Endodermal cell (in vitro differentiated cells): ENCODE measurements at places on chromosomes 5 and 9.

DNA sequence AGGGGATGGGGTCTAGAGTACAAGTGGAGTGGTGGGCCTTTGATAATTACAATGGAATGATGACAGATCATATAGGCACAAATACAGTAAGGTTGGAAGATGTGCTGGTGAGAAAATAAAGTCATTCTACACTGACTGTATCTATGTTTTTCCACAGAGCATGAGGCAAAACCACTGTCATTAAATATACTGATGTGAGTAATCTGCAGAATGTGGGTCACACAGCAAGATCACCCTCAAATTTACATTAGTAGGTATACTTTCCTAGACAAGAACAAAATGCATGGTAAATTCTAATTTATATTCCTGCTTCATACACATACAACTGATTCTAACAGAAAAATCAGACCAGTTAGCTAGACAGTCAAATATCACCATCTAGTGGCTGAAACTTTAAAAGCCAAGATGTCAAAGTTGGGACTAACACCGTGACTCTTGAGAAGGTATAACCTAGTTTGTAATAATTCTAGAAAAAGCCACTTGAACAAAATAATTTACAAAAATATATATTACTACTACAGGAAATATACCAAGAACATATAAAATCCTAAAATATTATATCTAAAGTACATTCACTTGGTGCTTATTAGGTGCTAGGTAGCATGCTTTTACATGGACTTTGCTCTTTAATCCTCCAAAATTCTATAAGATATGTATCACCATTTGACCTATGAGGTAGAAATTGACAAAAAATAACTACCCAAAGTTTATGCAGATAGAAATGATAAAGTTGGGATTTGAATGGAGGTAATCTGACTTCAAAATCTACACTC lies 19.5 kb downstream of the TTC33 start:
- DNase-seq, result no peak

DNA sequence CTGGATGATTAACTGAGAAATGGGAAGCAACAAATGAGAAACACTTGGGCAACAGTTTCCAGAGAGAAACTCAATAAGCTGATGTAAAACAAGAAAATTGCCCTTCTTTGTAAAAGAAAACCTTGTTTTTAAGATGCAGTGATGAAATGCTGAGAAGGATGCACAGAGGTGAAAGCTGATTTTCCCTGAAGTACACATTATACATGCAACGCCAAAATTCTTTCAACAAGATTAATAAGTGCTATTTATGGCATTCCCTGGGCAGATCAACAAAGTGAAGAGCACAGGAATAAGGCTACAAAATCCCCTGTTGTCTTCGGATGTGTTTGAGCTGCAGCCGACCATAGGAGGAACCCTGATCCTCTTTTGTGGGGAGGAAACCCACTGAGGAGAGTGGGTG lies 208.0 kb upstream of the ANKH start:
- DNase-seq, result no peak

DNA sequence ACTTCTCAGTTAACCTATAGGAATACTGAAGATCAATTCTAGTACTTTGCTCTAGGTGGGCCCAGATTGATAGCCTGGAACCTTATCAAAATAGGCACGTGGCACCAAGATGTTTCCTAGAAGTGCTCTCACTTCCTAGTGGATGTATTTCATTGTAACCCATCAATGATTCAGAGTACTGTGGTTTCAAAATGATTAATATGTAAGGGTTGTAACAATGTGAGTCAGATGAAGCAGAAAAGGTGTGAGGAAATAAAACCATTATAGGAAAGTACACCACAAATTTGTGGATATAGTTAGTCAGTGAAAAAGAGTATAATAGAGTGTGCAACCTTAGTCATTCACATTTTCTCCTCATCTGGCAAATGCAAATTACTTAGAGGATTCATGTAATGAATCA lies 177.3 kb upstream of the FST start:
- DNase-seq, result no peak

DNA sequence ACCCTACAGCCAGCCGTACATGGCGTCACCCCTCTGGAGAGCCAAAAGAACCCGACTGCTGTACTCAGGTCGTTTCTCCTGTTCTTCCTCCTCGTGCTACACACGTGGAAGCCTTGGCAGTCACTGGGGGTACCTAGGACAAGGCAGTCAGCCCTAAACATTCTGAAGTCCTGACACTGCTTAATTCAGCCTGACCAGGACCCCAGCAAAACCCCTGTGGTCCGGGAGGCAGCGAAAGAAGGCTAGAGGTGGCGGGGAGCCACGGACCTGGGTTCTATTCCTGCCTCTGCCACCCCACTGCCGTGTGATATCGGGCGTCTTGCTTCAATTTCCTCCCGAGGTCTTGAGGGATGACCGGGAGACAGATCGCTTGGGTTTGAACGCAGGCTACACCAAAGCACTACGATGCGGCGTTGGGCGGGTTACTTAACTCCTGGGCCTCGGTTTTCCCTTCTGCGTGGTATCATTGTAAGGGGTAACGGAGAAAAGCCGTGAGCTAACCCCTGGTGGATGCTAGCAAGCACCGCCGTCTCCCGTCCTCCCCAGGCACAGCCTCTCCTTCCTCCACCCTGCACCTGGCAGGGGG lies 429 bp upstream of the ARL10 start:
- DNase-seq, result no peak

DNA sequence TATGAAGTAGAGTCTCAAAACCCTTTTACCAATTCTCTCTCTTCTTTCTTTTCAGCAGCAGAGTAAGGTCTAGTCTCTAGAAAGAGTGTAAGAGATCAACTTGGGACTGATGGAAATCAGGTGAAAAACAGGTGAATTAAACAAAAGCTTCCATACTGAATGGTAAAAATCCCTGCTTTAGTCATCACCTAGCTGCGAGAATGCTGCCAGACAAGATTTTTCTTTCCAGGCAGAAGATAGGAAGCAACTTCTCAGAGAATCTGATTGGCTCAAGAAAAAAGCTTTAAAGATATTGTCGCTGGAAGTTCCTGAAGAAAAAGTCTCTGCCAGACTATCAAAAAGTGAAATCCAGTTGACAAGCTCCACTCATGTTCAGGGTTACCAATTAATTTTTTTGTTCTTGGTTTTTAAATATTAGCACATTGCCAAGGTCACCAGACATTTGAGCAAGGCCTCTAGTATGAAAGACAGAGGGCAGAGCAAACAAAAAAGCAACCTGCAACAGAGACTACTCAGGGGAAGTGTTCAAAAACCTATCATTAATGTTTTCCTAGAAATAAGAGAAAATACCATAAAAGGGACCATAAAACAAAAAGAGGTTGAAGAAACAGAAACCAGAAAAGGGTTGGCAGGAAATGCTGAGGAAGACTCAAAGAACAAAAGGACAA lies 9.3 kb downstream of the CDO1 start:
- no peak for DNase-seq

DNA sequence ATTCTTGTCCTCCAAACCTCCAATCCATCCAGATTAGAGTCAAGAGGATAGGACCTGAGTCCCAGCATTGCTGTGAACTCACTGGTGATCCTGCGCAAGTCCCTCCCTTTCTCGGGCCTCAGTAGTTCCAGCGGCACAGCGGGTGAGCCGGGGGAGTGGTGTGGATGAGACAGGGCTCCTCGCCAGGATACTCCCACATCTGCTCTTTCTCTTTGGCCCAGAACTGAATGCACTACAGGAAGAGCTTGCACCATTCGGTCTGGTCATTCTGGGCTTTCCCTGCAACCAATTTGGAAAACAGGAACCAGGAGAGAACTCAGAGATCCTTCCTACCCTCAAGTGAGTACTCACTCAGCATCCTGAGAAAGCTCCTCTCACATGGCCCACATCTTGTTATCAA lies 6.3 kb downstream of the GPX3 start:
- DNase-seq, result no peak

DNA sequence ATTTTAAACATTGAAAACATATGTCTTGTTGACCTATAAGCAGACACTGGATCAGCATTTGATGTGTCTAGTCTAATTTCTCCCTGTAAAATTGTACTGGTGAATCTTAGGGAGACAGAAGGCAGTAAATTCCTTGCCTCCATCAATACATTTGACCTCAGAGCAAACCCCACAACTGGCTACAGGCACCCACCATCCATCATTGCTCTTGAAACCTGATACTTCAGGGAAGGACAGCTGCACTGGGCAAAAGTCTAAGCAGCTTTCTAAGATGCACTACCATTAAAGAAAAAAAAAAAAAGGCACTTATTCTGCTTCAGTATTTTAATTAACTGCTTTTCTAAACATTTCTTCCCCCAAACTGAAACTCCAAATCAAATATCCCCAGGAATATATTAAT lies 1051.3 kb upstream of the DMAC1 start:
- no peak for DNase-seq
